Bronchial epithelial cell (primary cell): ENCODE measurements at places on chromosomes 5 and 9.

DNA sequence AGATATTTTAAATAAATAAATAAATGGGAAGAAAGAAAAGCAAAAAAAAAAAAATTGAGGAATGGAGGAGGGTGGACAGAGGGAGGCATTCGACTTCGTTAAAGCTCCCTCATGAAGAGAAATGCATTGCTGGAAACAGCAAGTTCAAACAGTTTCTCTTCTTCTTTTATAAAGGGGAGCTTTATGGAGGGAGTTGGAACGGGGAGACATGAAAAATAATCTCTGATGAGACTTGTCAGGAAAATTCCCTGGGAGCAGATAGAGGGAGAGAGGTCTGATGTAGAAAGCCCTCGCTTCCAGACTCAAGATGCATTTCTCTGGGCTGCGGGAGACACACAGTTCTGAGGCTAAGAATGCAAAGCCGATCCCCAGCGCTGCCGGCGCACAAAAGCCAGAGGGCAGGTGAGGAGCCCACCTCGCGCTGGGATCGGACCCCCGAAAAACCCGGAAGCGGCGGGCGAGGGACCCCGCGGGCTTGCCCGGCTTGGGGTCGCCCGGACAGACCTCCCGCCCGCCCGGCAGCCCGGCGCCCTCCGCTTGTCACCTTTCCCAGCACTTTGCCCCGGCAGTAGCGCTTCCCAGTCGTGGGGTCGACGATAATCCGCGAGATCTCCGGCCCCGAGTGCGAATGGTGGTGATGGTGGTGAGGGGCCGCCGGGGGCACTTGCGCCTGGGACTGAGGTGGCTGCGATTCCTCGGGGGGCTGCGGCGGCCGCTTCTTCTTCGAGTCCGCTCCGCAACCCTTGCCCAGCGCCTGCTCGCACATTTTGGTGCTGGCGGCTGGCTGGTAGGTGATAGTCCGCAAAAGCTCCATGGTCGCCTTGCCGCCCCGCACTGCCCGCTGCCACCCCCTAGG lies 512 bp downstream of the PLK2 start:
- no peak for DNase-seq

GRCh38 chr5:80468131-80468530 lies 19.8 kb upstream of the FAM151B start:
- DNase-seq = peak; percentile 16

- DNase-seq = peak; percentile 73
Observed at GRCh38 chr5:107474361-107474715, 196.4 kb downstream of the EFNA5 start.

GRCh38 chr5:165351342-165351741 lies 1845.9 kb downstream of the MAT2B start:
- no peak for DNase-seq

GRCh38 chr9:79346350-79347020 lies 225.3 kb upstream of the TLE4 start:
- no peak for DNase-seq

GRCh38 chr5:171317230-171317629 lies 8.2 kb downstream of the TLX3 start:
- no peak for DNase-seq

GRCh38 chr9:126719618-126720031 lies 85.2 kb upstream of the ZBTB43 start:
- peak; percentile 41 for DNase-seq
